Spleen (tissue), 13 donors: ENCODE measurements at places on chromosomes 7 and 10. TPM values are rescaled to one million over a fixed set of nuclear protein-coding genes. Genes with fewer than 3 reads are reported as not detected.
A peak's percentile ranks its signal among the peaks of the same experiment; 100 is the strongest.

The MYPN gene
- total RNA-seq, result 0.06 TPM

The NHLRC2 gene
- total RNA-seq, result 34.7 TPM

The PDE1C gene
- 0.94 TPM for total RNA-seq

The GRM3 gene
- total RNA-seq, result 0.21 TPM

The FOXP2 gene
- 1.2 TPM for total RNA-seq

The HOXA11 gene
- not detected for total RNA-seq

The FGF8 gene
- not detected for total RNA-seq

The PIK3AP1 gene
- 197 TPM for total RNA-seq

The ZNF467 gene
- total RNA-seq, result 40.0 TPM

The MACC1 gene
- total RNA-seq, result 10.6 TPM

- DNase-seq, result no peak
These were observed 28.5 kb upstream of the CRYGN start for GRCh38 chr7:151468217-151469018.

DNA sequence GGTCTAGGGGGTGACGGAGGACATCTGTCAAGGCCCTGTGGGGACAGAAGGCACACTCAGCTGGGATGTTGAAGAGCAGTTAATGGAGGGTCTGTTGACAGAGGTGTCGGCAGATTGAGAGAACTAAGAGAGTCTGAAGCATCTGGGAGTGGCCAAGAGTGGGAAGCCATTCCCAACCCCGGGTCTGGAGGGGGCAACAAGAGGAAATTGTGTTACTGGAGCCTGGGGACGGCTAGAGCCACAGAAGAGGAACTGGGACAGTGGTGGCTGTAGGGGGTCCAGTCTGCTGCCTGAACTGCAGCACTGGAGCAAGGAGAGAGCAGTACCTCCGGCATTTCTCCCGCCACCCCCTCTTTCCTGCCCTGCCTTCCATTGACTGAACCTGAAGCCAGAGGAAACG lies 136.6 kb downstream of the CHN2 start:
- no peak for DNase-seq

GRCh38 chr7:1968397-1969111 lies 264.2 kb downstream of the MAD1L1 start:
- peak; percentile 69 for DNase-seq

GRCh38 chr10:35025916-35026315 lies 64.2 kb downstream of the CUL2 start:
- DNase-seq, result no peak

DNA sequence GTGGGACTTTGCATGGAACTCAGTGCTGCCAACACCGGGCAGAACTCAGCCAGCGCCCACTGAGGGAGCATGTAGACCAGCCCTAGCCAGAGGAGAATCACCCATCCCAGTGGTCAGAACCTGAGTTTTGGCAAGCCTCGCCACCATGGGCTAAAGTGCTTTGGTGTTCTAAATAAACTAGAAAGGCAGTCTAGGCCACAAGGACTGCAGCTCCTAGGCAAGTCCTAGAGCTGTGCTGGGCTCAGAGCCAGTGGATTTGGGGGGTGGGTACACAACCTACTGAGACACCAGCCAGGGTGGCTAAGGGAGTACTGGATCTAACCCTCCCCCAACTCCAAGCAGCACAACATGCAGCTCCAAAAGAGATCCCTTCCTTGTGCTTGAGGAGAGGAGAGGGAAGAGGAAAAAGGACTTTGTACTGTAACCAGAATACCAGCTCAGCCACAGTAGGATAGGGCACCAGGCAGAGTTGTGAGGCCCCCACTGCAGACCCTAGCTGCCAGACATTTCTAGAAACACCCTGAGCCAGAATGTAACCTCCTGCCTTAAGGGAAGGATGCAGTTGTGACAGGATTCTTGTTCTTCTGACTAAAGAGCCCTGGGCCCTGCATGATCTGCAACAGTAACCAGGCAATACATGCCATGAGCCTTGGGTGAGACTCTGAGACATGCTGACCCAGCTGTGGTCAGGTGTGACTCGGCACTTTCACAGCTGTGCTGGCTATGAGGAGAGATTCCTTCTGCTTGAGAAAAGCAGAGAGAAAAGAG lies 24.4 kb downstream of the GSDME start:
- no peak for DNase-seq

DNA sequence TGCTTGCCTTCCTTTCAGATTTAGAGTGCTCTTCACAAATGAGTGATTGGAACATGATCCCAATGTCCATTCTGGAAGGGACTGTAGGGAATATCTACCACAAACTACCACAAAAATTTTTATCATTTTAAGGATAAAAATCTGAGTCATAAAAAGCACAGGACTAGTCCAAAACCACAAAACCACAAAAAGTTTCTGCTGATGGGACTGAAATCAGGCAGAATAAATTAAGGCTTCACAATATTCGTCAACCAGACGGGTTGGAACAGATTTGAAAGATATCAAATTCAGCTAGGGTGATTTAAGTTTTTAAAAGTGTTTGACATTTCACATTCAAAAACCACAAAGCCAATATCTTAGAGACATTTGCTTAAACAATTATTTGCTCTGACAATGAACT lies 100.1 kb upstream of the PTN start:
- DNase-seq, result no peak

GRCh38 chr7:7159063-7159658 lies 23.2 kb upstream of the C1GALT1 start:
- DNase-seq, result no peak

DNA sequence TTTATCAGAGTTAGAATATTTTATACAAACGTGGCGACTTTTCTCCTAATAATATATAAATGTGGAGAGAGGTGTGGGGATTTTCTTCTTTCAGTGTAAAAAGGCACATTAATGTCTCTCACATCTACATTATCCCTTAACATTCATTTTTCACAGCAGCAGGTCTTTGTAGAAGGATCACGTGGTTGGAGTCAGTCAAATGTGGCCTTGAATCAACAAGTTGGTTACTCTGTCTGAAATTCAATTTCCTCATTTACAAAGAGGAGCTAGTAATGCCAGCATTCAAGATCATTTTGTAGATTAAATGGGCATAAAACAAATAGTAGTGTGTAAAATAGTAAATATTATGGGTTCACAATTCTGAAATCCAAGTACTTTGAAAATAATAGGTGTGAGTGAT lies 183.1 kb upstream of the SEMA3E start:
- DNase-seq, result no peak

GRCh38 chr10:62653254-62653653 lies 151.3 kb upstream of the ADO start:
- no peak for DNase-seq

- DNase-seq, result peak; percentile 89
These were observed 37.6 kb upstream of the SVOPL start for GRCh38 chr7:138738551-138739335.

GRCh38 chr7:90119178-90119971 lies 34.9 kb upstream of the STEAP1 start:
- peak; percentile 69 for DNase-seq

DNA sequence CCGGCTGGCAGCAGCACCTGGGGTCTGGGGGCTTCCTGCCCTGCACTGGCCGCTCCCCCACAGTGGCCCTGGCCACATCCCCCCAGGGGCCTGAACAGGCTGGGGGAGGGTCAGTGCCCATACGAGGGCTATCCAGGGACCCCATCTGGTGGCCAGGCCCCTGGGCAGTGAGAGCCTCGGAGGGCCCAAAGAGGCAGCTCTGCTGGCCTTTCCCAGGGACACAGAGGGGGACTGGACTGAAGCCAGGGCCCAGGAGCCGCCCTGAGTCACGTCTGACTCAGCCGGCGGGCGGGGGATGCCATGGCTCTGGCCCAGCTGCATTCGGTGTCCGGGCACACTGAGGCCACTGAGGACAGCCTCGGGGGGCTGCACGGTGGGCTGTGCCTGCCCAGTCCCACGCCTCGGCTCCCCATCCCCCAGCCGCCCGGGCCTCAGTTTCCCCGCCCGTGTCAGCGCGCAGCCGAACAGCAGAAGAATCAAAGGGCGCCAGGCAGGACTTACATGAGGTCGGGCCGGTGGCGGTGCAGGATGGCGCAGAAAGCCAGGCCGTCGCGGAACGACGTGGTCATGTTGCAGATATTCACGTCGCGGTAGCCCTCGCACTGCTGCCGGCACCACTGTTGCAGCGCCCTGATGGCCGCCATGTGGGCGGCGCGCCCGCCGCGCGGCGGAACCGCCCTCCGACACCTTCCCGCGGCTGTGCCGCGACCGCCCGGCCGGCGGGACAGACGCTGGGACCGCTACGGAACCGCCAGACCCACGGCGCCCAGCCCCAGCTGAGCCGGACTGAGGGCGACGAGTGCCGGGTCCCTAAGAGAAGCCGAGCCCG lies at the start of gene MICALL2:
TSS of gene MICALL2 (minus strand) at position 788 of the 829 bp plus-strand sequence. CDS start at position 644, 144 bp downstream.
- DNase-seq, result peak; percentile 92

DNA sequence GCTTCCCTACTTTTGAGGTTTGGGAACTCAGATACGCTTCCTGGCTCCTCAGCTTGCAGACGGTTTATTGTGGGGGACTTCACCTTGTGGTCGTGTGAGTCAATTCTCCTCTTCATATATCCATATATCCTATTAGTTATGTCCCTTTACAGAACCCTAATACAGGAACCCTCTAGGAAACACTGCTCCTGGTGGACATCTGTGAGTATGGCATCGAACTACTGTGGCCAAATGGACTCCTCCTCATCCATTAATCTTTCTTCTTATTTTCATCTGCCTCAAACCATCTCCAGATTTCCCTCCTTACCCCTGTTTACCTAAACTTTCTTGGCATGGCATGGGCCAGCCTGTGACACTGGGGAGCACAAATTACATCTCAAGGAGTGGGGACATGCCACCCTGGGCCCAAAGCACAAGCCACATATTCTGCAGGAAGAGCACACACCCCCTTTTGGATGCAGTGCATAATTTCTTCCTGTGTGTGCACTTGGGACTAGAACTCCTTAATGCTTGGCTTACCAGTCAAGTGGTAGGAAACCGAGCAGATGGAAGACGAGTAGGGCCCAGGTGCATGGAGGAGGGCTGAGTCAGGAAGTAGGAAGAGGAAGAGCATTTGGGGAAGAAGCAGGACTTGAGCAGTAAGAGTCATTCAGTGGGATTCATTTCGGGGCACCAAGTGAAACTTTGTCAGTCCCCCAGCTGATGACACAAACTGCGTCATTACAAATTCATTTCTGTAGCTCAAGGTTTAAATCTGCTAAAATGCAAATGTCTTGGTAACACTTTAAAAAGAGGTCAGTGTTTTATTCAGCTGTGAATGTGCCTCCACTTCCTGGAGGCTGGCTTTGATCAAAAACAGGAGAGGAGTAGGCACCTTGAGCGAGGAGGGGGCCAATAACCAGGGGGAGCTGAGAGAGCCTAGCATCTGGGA lies 80.8 kb upstream of the PLXNA4 start:
- DNase-seq, result no peak

DNA sequence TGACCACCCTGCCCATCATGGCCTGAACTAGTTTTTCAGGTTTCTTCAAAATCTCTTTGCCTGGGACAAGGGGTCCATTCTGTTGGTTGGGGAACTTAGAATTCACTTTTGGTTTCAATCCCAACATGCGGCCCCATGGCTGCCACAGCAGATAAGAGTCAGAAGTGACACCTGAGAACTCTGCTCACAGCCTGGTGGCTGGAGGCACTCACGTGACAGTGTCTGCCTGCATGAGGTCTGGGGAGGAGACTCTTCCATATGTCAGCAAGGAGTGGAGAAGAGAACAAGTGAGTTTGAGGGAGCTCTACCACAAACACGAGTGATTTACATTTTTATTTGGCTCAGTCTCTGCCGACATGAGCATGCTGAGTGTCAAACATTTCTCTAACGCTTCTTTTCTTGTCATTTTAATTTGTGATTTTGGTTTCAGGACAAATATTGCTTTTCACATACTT lies 370.4 kb downstream of the TNS3 start:
- no peak for DNase-seq

DNA sequence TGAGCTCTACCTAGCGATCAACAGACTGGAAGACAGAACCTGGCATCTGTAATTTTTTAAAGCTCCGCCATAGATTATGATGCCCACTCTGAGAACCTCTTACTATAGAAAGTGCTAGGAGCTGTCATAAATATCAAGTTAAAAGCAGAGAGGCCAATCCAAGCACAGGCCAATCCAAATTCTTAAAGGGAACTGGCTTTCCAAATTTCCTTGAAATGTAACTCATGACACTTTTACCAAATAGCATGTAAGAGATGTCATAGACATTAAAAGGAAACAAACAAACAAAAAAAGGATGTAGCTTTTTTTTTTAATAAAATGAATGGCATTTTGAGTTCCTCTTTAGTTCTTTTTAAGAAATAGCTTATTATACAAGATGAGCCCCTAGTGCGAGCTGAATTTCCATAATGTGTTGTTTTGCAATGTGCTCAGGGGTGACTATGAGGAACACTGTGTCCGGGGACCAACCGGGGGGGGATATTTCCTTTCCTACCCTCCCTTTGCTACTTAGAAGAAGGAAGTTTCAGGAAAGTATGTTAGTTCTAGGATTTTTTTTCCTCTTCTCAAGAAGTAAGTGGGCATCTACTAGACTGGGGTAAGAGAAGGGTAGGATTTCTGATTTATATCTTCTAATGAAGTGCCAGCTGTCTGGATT lies 23.7 kb upstream of the MRC1 start:
- no peak for DNase-seq

DNA sequence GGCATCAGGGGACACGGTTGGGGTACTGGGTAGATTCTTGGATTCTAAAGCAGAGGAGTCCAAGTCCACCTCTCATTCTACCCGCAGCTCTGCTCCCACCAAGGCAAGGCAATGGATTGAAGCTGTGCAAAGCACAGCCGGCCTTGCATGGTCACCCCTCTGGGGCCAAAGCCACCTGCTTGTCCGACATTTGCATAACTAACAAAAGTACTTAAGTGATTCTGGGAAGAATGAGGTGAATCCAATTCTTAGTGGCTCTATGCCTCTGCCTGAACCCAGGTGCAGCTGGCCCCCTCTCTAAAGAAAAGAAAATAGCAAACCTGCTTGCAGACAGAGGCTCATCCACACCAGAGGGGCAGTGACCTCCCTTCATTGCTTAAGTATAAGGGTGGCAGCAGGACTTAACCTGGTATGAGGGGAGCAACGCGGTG lies 10.7 kb upstream of the COBL start:
- DNase-seq, result no peak

GRCh38 chr10:127854769-127855590 lies 37.8 kb downstream of the CLRN3 start:
- peak; percentile 86 for DNase-seq

DNA sequence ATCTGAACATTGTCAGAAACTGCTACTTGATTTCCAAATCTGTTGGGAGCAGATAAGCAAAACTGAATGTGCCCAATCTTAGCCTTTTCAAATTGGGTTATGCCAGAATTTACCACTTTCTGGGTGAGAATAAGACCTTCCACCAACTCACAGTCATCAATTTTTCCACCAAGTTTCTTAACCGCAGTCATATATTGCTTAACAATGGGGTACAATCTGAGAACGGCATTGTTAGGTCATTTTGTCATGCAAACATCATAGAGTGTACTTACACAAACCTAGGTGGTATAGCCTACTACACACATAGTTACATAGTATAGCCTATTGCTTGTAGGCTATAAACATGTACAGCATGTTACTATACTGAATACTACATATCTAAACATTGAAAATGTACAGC lies 16.0 kb downstream of the MRPS33 start:
- DNase-seq, result no peak
